ENCODE measurements at places on chromosomes 4 and X. TPM values are rescaled to one million over a fixed set of nuclear protein-coding genes. Genes with fewer than 3 reads are reported as not detected.

The N4BP2 gene
- total RNA-seq = 38.3 TPM

The CT47B1 gene
- not detected for total RNA-seq

The HPGDS gene
- total RNA-seq = 0.60 TPM

The TMEM31 gene
- total RNA-seq = not detected

The CWH43 gene
- total RNA-seq = not detected

The SLC10A4 gene
- not detected for total RNA-seq

DNA sequence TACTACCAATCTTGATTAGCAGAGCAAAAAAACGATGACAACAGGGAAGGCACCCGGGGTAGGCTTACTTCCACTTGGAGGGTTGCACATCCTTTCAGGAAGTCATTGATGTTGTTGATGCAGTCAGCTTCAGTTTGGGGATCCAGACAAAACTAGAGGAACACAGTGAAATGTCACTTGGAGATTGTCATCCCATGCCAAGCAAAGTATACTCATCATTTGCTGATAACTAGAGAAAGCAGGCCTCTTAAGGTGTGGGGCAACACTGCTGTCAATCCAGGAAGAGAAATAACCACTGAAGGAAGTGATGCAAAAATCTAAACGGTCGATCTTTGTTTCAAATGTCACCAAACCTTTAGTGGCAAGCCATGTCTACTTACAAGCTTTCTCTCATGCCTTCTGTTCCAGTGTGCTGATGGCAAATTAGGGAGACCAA, 1.4 kb downstream of the ARHGEF6 start:
- DNase-seq = no peak

DNA sequence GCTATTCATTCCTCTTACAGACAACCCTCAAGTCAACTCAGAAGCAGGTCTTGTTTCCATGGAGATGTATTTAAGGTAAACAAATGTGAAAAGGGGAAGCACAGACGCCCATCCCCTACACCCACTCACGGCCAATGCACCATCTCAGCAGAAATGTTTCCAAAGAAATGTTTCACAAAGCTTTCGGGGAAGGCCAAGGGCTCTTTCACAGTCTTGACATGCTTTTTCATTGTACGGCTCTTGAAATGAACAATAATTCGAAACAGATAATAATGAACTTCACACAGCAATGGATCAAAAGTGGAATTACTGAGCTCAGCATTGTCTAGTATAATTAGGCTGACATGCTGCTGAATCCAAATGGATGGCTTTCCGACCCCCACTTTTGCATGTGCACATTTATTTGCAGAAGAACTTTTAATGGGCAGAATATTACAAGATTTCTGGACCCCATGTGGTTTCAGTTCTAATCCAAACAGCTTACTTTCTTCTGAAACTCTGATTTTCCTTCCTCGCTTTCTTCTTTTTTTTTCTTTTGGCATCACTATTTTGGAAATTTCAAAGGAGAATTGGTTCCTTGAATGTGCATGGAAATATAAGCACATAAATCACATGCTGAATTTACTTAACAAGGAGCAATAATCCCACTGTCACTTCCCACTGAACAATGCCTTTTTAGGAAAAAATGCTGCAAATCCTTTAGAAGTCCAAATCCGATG, 160.9 kb downstream of the SMIM20 start:
- DNase-seq = no peak

- DNase-seq = no peak
These were observed 115.1 kb downstream of the FRYL start for GRCh38 chr4:48664938-48665337.

DNA sequence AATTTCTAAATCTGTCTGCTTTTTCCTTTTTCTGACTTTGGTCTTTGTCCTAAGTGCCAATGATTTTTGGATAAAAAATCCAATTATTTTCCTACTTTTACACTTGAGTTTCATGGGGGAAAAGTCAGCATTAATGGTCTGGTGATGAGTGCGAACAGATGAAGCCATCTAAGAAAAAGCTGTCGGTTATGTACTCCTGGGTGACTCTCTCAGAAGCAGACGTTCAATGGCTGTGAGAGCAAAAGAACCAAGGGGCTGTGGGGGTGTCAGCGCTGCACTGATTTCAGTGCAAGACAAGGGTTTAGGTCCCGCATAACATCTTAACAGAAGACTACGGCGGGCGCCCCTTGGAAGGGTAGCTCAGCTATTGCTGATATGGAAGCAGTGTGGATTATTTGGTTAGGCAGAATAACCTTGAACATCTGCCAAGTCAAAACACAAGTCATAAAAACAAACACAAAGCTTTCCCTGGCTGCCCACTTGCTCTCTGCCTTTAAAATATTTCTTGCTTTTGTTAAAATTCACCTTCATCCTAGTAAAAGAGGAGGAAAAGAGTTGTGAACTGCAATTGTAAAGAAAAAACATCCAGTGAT, 240.5 kb downstream of the MAML3 start:
- no peak for DNase-seq

DNA sequence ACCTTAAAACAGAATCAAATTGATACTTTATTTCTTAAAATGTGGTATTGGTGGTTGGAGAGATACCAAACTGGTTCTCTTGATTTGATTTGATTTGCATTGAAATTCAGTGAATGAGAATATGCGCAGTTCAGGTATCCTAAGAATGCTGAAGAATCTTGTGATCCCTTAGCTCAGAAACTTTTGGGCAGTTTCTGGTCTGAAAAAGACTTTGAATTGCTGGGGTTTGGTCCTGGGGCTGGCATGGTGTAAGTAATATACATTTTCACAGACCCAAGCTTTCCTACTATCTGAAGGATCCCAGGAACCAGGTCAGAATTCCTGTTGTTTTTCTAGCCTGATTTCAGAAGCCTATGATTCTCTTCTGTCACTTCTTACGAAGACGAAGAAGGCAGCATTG, 6.6 kb downstream of the RAB33B start:
- DNase-seq = no peak

- DNase-seq = no peak
These were observed 10.2 kb upstream of the STBD1 start for GRCh38 chr4:76296286-76296820.

DNA sequence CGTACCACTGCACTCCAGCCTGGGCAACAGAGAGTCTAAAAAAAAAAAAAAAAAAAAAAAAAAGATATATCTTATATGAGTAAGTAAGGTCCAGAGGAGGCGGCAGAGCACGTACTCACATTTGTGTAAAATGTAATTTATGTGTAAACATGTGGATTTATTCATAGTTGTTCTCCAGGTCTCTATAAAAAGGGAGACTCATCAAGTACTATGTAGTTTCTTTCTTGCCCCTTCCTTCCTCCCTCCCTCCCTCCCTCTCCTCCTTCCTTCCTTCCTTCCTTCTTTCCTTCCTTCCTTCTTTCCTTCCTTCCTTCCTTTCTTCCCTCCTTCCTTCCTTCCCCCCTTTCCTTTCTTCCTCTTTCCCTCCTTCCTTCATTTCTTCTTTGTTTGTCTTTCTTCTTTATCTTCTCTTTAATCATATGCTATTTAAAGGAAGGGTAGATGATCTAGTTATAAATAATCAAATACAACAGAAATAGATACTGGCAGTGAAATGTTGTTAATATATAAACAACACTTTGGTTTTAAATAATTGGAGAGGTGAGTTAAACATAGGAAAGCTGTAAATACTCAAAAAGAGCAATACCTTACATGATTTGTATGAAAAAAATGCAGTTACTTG, 344.8 kb downstream of the ANK2 start:
- no peak for DNase-seq

DNA sequence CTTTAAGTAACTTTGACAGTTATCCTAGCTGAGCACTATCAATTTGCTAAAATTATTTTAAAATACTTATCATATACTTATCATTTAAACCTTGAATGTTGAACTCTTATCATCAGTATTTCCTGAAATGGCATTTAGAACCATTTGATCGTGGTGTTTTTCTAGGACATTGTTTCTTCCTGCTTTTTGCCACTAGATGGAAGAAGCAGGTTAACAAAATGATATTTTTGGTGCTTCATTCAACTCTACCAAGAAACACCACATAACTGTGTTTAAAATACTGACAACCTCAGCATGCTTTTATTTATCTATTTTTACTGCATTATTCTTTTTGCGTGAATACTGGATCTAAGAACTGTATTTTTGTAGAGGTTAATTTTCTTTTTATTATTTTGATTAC, 44.6 kb downstream of the C4orf33 start:
- no peak for DNase-seq

DNA sequence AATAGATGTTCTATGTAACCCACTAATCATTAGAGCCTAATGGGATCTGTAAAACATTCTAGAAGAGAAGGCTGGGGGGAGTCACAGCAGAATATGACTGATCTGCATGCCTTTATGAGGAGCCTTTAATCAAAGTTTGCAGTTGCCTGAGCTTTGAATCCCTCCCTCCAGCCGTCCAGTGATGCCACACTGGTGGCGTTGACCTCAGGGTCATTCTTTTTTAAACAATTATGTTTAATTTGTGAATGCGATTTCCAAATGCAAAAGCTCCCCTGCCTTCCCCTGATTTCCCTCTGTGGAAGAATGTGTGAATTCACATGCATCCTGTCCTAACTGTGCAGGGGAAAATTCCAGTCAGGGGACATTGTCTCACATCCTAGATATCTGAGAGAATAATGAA, 199.7 kb upstream of the GPR101 start:
- no peak for DNase-seq

GRCh38 chrX:123481913-123482851, 250.7 kb downstream of the THOC2 start:
- no peak for DNase-seq

- no peak for DNase-seq
These were observed 6.6 kb downstream of the PRIMPOL start for GRCh38 chr4:184655889-184656869.

DNA sequence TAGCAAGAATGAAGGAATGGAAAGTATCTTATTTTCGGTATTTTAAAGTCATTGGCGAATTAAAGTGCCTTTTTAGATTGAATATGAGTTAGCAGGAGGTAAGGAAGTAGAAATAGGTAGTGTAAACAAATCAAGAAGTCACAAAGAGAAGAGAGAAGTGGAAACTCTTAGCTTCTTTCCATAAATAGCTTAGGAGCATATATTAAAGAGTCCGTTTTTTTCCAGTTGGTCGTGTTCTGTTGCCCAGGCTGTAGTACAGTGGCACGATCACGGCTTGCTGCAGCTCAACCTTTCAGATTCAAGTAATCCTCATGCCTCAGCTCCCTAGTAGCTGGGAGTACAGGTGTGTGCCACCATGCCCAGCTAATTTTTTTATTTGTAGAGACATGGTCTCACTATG, 56.4 kb downstream of the UBE2K start:
- DNase-seq = no peak

DNA sequence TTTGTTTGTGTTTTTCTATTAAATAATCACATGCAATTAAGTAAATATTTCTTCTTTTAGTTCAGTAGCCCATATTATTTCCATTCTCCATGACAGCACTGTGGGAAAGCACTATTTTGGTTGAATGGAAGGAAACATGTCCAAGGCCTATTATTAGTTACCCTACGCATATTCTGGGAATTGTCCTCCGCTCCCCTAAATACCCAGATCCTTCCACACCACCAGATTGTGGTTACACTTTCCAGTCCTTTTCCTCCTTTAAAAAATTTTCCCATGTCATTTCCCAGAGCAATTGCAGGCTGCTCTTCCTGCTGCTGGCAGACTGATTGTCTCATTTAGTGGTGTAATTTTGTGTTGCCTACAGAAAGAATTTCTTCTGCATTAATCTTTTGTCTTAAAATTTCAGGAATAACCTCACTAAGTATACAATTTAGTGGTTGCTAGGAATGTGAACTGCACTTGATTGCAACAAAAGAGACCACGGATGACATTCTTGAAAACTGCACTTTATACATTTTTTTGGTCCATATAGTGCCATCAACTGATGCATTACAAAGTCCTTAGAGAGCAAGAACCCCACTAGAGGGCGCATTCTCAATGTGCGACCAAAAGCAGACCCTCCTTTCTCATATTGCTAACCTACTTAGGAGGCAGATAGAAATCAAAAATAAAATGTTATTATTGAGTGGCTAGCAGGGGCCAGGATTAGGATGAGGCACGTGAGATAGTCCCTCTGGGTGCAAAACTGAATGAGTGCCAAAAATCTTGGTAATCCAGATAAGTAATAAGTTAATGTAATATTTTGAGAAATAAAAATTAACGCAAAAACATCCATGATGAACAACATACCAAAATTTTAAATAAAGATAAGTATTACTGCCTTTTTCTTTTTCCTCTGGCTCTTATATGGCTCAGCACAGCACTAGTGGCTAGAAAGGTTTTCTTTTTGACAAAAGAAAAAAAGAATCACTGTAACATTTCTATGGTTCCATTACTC, 98.8 kb upstream of the IQCM start:
- no peak for DNase-seq

DNA sequence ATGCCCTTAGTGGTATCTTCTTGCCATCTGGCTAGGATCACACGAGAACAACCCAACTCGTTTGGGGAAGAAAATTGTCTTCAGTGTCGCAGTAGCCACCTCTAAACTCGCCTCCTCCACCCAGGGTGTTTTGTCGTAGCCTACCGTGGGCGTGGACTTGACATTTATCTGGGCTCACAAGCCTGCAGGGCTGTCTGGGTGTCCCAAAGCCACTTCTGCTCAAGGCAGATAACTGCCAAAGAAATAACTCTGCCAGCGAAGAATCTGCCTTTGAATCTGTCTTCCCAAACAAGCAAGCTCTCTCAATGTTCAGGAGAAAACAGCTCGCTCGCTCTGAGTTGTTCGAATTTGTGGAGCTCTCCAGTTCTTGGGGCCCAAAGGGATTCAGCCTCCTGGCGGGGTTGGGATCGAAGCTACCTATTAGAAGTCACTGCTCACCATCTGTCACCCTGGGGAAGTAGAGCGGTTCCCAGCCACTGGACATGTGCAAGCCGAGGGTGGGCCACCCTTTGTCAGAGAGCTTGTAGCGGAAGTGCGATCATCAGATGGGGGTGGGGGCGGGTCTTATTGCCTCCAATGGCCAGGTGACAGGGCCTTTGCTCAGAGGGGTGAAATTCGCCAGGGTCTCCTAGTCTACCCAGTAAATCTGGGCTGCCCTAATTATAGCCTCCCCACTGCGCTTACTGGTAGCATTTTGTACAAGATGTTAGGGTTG, 14.8 kb downstream of the BLOC1S4 start:
- no peak for DNase-seq

DNA sequence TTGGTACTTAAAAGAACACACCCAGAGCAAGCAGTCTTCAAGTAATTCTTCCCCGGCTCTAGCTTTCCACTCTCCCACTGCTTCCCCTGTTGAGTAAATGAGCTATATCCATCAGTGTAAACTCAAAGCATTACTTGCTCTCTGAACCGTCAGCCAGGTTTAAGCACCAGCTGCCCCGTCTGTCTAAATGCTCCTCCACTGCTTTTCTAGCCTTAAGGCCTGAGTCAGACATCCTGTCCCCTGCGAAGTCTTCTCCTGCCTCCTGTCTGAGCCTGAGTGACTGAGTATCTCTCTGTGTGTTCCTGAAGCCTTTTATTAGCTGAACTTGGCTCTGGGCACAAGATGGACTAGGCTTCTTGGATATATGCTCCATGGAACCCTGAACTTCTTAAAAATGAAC, 205.1 kb downstream of the STK32B start:
- no peak for DNase-seq

DNA sequence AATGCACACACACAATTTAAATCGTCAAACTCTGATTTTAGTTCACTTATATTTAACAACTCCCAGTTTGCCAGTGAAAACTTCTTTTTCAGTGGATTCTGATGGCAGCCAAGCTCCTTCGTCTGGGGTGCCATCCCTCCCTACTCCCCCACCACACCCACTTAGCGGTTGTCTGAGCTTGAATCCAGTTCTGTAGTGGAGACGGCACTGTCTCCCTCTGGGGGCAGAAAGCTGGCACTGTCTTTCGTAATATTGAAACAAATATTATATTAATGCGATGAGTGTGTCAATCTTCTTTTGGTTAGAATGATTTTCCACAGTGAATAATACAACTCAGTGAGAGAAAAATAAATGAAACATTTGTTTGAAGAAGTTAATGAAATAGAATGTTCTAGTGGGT, 5.4 kb downstream of the MEPE start:
- no peak for DNase-seq

Data from T-cell (primary cell).